ENCODE measurements at places on chromosomes 5 and 9.

DNA sequence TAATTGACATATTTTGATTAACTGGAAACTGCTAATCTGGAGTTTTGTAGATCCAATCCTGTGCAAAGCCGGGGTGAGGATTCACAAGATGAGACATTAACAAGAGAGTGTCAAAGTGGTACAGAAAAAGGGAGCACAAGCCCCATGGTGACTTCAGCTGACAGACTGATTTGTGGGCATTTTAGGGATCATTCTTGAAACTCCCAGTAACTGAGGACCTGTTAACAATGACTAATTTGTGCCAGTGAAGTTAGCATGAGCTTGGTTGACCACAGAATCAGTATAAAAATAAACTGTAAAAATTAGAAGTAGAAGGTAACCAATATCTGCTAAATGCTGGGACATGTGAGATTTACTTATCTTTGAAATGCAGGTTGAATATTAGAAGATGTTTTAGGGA lies 1578.3 kb downstream of the EFNA5 start:
- no peak for DNase-seq

DNA sequence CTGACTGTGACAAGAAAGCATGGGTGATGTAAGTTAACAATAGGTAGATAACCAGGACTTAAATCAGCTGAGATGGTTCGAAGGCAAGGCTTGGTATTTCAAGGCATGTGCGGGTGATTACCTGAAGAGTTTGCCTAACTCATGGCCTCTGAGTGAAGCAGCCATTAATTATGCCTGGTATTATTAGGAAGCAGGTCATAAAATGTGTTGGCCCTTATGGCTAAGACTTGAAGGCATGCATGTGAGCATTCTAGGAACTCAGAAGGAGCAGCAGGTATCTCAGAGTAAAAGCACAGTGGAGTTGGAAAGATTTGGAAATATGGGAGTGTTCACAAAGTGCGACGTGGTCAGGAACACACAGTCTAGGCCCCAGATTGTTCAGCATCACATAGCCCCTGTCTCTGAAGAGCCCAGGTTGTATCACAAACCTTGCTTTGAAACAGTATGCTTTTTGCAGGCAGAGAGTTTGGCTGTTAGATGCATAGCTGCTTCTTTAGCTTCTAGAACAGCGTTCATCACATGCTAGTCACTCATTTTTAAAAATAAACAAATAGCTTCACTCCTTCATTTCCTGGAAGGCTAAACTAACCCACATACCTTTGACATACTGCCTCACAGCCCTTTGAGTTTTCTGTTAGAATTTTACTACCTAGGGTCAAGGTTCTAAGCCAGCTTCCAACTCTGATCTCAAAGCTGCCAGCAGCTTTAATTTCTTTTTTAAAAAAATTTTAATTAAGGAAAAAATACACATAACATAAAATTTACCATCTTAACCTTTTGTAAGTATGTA lies 2.1 kb downstream of the HEXB start:
- DNase-seq, result no peak

DNA sequence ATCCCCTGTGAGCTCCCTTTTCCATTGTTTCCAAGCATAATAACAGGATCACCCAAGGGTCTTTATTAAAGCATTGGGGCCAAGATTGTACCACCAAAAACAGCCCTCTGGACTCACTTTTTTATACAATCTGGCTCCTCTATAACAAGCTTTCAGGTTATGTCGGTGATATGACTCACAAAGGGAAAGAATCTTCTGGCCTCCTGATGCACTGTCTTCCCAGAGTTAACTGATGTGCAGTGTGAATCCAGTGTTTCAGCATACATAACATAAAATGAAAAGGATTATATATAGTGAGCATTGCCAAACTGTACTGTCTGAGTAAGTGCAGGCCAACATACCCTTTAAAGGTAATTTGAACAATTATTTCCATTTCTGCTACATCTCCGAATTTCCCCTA lies 33.9 kb upstream of the MAN2A1 start:
- no peak for DNase-seq

DNA sequence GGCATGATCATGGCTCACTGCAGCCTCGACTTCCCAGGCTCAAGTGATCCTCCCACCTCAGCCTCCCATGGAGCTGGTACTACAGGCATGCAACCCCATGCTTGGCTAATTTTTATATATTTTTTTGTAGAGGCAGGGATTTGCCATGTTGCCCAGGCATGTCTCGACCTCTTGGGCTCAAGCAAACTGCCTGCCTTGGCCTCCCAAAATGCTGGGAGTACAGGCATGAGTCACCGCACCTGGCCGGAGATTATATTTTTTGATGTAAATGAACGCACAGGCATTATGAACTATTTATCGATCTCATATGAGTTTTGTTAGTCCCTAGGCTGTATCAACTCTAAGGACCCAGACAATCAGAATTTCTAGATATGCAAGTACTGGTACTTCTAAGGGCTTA lies 25.5 kb upstream of the CEP120 start:
- DNase-seq, result no peak

All from hematopoietic multipotent progenitor cell treated with erythropoietin and hydrocortisone succinate and interleukin-3 and kit ligand, for 6 days (in vitro differentiated cells).